H4 (cell line): ENCODE measurements at places on chromosomes 12 and 14. TPM values are rescaled to one million over a fixed set of nuclear protein-coding genes. Genes with fewer than 3 reads are reported as not detected.

The PTPRQ gene
- total RNA-seq: 0.02 TPM in 1 of 2 replicates, not detected in the other

The FGF6 gene
- not detected in 2 replicates for total RNA-seq

The EPYC gene
- 5.6 and 7.6 TPM in 2 replicates for total RNA-seq

The SLC6A15 gene
- 12.9 and 23.4 TPM in 2 replicates for total RNA-seq

The ITGA7 gene
- 0.88 and 1.2 TPM in 2 replicates for total RNA-seq

The SLC5A8 gene
- not detected in 2 replicates for total RNA-seq

The E2F7 gene
- total RNA-seq: 12.5 and 16.6 TPM in 2 replicates

The GLIPR1 gene
- total RNA-seq: 39.9 and 42.0 TPM in 2 replicates

The IKZF4 gene
- 0.39 and 0.89 TPM in 2 replicates for total RNA-seq

The GPR137C gene
- total RNA-seq: 0.49 and 0.89 TPM in 2 replicates

DNA sequence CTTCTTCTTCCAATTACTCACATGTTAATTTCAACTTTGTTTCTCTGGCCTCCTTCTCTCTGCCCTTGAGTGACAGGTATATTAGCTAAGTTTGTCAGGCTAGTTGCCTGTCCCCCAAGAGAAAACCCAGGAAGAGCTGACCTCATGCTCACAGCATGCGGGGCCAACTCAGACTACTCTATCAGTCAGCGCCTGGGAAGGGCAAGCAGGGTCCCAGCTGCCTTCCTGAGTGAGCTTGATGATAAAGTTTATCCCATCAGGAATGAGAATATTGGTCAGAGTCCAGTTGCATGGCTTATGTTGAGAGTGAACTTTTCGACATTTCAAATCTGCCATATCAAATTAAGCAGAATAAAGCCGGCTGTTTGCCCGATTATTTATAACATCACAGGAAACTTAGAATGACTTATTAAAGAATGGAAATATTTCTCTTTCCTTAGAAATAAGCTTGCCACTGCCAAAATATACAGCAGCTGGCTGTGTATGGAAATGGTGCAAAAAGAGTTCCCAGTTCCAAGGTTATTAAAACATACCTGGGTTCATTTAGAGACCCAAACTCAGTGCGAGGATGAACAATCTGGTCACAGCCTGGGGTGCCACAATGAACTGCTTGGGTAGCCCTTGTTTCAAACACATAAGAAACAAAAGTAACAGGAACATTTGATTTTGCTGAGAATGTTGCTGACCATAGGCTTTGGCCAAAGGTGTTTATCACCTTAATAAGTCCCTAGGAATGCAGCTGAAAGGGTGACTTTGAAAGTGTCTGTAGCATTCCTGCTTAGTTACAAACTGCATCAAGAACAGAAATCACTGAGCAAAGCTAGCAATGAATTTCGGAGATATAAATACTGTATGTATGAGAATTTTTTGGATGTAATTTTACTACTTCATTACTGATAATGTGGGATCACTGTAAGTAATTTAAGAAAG lies 1553.8 kb upstream of the FLRT2 start:
- DNase-seq: no peak

DNA sequence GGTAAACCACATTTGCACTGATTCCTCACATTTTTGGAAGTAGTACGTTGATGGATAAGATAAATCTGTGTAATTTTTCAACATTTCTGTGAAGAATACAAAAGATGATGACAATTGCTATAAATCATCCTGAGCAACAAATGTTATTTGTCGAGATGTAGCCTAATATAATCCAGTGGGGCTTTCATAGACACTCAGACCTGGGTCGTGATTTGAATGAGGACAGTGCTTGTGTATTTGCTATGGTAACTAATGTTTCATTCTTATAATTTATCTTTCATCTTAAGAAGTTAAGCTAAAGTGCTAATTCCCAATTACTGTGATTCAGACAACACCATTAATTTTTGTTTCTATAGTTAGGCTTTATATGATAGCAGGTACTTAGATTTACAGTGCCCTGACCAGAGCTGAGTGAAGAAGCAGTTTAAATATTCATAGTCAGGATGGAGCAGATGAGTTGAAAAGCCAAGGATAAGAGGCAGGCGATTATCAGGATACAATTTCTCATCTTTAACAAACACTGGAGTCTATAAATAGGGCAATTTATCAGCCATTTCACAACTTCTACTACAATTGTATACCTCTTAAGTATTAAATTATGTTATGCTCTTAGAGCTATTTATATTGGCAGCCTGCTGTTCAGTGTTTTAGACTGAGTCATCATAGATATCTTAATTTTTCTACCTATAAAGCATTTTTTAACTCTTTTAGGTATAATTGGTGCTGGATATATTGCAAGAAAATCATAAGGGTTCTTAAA lies 359.9 kb downstream of the TRHDE start:
- DNase-seq: no peak

DNA sequence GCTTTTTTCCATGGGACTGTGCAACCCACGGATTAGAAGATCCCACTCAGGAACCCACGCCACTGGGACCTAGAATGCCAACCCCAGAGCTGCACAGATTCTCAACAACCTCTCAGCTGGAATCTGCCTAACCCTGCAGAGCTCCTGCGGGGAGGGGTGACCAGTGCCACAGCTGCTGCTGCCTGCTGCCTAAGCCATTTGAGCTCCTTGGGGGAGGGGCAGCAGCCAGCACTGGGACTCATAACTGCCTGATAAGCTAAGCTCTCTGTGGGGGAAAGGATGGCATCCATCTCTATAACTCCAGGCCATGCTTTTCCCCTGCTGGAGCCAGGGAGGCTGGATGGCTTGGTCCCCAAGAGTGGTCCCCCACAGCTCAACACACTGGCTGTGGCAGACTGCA lies 182.8 kb downstream of the SLC5A8 start:
- DNase-seq: no peak

- DNase-seq: no peak
Measured at GRCh38 chr12:132396657-132397056, 67.3 kb upstream of the GALNT9 start.

- no peak for DNase-seq
Measured at GRCh38 chr12:121252712-121253345, 42.9 kb downstream of the P2RX4 start.

DNA sequence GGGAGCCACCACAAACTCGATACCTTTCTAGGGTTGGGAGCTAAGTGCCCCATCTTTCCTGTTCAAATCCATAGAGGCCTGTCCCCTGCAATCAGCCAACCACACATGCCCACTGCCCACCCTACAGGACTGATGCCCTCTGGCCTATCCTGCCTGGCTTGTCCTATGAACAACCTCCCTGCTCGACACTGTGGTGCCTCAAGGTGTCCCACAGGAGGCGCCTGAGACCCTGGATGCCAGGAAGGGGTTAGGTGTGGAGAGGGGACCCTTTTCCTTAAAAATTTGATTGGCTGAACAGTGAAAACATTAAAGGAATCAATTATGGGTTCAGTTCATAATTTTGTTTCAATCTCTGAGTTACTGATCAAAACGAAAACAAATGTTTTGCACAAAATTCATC lies 97.3 kb upstream of the FZD10 start:
- DNase-seq: no peak

DNA sequence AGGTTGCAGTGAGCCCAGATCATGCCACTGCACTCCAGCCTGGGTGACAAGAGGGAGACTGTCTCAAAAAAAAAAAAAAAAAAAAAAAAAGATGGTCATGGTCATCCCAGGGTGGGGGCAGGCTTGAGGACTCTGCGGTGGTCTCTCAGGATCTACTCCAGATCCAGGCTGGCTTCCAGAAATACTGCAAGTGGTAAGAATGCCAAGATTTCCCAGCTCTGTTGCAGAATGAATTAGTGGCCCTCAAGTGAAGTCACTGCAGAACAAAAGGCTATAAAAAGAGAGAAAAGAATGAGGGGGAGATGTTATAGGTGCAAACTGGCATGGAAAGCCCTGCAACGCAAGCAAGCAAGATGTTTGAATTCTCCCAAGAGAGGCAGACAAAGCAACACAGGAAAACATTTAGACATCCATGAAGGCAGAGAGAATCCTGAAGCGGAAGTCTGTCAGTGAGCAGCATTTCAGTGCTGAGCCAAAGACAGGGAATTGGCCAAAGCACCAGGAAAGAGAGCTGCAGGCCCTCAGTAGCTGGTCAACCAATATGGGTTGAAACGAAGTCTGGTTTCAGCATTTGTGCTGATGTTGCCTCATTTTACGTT lies 31.9 kb upstream of the ETFBKMT start:
- DNase-seq: no peak

DNA sequence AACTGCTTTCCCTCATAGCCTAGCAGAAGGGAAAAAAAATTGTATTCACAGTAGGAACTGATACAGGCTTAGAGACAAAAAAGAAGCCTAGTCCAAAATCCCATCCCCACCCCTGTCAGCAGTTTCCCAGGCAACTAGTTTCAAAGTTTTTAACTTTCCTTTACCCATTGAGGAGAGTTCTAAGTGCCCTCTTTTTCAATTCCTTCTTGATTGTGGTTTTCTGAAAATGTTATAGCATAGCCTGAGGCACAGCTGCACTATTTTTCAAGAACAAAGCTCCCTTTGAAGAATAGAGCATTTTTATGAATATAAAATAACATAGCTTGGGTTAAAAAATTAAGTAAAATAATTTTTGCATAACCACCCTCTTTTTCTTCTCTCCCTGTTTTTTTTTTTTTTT lies 81.6 kb downstream of the IPO8 start:
- no peak for DNase-seq

DNA sequence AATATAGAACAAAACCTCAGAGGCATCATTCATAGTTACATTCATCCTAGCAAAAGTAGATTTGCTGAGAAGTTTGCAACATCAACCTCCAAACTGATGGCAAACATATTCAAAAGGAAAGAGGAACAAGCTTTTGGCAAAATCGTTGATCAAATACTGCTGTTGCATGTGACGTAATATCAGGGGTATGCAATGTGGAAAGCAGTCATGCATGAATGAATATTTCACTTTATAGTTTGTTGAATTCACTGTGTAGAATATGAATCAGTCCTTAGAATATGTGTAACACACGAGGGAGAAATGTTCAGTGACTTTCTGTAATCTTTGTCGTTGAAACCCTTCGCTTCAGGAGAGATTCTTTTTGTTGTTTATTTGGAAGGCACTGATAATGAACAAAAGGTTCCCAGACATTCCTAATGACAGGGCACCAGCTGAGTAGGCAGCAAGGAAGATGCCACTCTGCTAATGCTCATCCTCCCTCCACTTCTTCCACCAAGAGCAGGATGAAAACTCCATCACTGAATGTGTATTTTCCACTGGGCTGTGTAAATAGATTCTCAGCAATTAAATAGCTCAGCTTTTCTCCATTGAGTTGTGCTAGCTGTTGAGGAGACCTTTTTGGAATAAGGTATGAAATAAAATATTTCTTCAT lies 126.1 kb downstream of the PELI2 start:
- DNase-seq: no peak

GRCh38 chr12:82015623-82016347 lies 256.6 kb upstream of the PPFIA2 start:
- DNase-seq: no peak

- DNase-seq: no peak
Measured at GRCh38 chr14:63881926-63882325, 29.1 kb downstream of the SYNE2 start.

- no peak for DNase-seq
Measured at GRCh38 chr12:104204690-104205480, 10.7 kb upstream of the TXNRD1 start.

- peak; percentile 44 for DNase-seq
Measured at GRCh38 chr12:88393017-88393767, 187.1 kb downstream of the KITLG start.

DNA sequence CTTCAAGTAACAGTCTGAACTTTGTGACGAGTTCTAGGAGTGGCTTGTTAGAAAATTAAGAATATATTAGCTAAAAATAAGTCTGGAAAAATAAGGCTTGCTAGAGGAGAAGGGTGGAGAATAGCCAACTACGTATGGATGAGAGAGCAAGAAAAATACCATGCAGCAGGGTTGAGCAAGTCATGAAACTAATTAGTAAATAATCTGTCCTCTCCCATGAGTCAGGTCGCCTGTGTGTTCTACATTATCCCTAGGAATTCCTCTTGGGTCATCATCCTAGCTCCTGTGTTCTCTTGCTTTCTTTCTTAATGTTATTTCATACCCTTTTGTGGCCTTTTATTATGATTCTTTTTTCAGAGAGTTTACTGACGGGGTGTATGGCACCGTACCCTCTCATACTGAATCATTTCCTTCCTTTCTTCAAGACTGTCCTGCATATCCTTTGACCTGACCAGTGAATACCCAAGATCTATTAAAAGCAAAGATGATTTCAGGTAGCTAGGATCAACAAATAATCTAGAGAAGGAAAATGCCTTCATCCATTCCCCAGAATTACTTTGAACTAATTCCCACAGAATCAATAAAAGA lies 177.2 kb upstream of the NPAS3 start:
- no peak for DNase-seq

- DNase-seq: no peak
Measured at GRCh38 chr12:106254724-106255123, 6.9 kb upstream of the CKAP4 start.

DNA sequence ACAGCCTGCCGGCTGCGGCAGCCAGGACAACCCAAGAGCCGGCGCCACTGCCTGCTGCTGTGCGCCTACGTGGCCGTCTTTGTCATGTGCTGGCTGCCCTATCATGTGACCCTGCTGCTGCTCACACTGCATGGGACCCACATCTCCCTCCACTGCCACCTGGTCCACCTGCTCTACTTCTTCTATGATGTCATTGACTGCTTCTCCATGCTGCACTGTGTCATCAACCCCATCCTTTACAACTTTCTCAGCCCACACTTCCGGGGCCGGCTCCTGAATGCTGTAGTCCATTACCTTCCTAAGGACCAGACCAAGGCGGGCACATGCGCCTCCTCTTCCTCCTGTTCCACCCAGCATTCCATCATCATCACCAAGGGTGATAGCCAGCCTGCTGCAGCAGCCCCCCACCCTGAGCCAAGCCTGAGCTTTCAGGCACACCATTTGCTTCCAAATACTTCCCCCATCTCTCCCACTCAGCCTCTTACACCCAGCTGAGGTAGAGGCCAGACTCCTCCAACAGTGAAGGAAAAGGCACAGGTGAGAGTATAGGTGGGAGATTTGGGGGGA lies 10.3 kb downstream of the ZBTB39 start:
- DNase-seq: no peak

- DNase-seq: no peak
Measured at GRCh38 chr14:93715279-93715927, 72.9 kb downstream of the PRIMA1 start.

GRCh38 chr12:51009056-51009440 lies 17.1 kb downstream of the SLC11A2 start:
- DNase-seq: no peak

DNA sequence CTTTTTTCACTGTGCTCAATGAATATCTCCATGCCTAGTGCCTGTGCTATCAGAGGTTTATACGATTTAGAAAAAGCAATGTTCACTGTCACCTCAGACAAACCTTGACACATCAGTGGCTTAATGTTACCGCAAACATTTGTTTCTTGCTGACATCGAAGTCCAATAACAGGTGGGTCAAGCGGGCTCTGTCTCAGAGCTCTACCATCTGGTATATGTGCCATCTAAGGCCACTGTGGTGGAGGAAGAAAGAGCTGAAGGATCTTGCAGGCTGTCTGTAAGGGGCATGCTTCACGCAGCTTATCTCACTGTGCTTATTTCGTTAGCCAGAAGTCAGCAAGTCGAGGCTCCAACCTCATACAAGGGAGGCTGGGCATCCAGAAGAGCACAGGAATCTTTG lies 189.5 kb upstream of the NTF3 start:
- no peak for DNase-seq

- peak; percentile 24 for DNase-seq
Measured at GRCh38 chr14:53542732-53543131, 389.6 kb upstream of the DDHD1 start.
